ENCODE measurements at places on chromosomes 1 and 21.

GRCh38 chr1:232319072-232319471, 310.9 kb downstream of the SIPA1L2 start:
- DNase-seq = no peak

DNA sequence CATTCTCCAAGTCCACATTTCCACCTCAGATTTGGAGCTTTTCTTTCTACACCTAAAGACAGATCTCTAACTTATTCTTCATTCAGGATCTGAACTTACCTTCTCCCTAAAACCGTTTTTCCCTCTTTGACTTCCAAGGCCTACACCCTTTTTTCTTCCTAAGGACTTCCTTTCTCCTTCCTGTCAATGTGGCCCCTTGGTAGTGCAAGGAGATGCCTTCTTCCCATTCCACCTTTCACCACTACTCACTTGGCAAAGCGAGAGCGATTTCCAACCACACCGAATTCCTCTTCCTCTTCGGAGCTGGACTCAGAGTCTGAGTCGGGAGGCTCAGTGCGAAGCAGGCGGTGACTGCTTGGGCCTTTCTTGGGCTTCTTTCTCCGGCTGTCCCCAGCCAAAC, 1.3 kb downstream of the EFCAB14 start:
- no peak for DNase-seq

DNA sequence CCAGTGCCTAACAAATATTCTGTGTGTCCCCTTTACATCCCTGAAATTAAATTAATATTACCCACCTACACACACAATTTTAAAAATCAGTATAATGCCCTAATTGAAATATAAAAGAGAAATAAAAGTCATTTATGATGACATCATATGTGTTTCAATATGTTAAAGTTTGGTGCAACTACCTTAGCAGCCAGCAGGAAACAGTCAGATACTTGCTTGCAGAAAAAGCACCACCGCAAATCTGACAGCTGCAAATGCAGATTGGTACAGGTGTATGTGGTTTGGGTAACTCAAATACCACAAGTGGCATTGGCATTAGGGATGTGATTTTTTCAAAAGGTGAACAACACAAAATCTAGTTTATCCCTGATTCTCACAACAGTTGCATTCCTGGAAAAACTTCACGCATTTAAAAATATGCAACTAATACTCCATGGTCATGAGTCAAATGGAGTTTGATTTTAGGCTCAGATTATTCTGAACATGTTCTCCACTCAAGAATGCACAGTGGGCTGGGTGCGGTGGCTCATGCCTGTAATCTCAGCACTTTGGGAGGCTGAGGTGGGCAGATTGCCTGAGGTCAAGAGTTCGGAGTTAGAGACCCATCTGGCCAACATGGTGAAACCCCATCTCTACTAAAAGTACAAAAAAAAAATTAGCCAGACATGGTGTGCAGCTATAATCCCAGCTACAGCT, 106.3 kb downstream of the EDEM3 start:
- DNase-seq = no peak

GRCh38 chr1:197304638-197305200, 36.7 kb downstream of the CRB1 start:
- DNase-seq = no peak

- no peak for DNase-seq
These were observed 23.7 kb downstream of the WARS2 start for GRCh38 chr1:119116725-119117124.
